Bone marrow (tissue), 2 donors: ENCODE measurements at places on chromosomes 3 and 15.

DNA sequence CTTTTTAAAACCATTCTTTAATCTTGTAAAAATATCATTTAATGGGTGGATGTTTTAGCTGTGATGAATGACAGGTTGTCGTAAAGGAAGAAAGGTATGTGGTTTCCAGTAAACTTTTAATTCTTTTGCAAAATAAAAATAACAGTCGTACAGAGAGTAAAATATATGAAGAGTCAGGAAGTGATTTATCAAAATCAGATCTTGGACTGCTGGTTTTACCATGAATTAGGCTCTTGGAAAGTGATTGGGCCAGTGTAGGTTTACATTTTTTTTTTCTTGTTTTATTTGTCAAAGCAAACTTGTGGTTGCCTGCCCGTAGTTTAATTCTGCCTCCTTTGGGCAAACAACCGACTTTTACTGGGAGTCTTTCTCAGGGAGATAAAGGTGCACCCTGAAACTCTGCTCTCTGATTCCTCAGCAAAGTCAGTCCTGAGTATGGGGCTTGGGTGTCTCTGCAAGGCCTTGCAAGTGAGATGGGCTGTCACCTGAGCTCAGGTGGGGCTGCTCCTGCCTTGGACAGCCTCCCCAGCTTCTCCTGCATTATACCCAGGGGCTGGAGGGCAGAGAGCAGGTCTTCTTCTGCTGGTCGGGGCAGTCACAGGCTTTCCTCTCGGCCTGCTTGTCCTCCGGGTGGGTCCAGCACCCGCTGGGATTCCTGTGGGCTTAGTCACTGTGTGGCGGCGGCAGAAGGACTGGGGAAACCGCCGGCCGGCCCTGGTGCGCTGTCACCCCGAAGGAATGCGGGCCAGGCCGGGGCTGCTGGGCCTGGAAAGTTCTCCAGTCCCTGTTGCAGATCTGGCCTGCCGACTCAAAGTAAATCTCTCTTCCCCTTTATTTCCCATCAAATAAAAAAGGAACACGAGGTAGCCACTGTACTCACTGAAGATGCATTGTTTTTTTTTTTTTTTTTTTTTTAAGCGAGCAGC is 79.0 kb downstream of the IGF1R start:
- no peak for DNase-seq

GRCh38 chr3:62723166-62723913 is 151.9 kb downstream of the CADPS start:
- DNase-seq: no peak

DNA sequence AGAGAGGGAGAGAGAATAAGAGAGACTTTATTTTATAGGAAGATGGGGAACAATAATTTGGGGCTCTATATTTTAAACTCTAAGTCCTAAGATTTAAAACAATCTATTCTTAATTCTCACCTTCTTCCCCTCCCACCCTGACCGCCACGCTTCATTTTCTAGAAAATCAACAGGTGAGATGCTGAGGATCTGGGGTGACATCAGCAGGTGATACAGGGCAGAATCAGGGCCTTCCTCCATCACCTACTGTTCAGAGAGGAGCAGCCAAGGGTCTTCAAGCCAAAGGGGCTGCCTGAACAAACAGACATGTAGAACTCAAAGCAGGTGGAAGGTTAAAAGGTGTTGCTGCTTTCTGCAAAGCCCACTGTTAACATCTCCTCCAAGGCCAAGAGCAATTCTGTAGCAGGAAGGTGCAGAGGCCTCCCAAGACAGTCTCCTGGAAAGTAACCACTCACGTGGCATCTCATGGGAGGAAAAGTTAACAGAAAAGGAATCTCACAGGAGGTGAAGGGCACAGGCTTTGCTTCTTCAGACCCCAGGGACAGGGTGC is 183.6 kb upstream of the TLE3 start:
- no peak for DNase-seq

DNA sequence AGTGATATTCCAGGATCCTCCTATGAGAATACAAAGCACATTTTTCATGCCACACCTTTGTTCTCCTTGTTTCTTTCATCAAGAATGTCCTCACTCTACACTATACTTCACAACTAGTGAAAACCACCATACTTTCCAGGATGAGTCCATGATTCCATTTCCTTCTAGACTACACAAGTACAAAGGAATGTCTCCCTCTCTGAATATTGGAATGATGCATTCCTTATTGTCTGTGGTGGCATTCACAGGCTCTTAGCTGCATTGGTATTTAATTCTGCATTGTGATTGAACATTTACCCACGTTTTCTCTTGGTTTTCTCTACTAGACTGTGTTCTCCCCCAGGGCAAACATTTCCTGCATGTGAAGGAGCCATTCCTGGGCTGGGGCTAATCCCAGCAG is 217.5 kb downstream of the RAP2B start:
- no peak for DNase-seq

DNA sequence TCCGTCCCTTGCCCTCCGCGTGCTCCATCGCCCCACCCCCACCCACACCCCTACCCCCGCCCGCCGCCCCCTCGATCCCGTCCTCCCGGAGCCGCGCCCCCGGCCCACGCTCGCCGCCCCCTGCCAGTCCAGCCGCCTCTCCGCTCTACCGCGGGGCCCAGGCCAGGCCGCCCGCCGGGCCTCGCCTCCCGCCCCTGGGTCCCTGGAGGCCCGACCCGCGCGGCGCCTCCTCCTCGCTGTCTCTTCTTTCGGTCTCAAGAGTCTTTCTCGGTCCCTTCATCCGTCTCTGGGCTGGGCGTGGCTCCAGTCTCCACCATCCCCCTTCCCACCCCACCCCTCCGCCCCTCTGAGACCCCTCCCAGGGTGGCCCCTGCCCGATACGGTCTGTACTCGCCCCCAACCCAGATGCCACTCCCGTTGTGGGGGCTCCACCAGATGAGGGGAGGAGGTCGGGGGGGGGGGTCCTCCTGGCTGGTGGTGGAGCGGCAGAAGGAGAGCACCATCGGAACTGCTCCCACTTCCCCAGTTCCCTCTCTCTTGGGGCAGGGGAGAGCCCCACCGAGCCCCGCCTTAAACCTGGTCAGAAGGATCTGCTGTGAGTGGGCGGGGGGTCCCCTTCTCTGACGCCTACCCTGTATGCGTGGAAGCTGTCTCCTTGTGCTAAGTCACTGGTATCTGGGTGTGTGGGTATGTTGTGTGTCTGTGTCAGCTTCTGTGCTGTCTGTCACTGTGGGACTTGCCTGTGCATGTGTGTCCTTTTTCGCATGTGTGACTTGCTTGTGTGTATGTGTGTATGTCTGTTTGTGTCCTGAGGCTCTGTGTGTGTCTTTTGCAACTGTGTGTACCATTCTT is 1.0 kb downstream of the PRKCD start:
- peak; percentile 42 for DNase-seq

DNA sequence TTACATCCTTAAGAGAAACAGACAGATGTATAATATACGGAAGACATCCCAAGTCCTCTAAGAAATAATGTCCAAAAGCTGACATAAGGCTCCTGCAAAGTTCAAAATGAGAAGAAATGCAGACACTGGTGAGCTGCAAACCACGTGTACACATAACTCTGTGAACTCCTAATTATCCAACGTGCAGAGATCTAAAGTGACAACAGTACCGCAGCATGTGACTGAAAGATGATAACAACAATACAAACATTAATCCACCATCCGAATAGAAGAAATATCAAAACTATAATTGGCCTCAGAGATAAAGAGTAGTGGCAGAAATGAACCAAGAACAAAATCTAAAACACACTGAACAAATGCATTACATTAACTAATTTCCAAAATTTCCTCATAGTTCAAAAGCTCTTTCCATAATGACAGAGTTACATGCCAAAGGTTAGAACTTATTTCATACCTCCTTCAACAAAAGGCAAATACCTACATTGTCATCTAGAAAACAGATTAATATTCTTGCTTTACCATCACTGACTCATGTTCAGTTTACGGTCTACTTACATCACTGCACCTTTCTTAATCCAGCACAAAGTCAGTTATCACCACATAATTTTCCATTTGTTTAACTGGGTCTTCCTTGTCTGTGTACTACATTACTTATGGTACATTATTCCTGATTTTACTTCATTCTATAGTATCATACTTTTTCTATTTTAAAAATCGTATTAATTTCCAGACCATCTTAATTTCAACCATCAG is 2.2 kb downstream of the PDCD10 start:
- DNase-seq: no peak

GRCh38 chr3:182364723-182365650 is 428.3 kb upstream of the ATP11B start:
- no peak for DNase-seq

GRCh38 chr3:144645300-144645699 is 673.7 kb downstream of the DIPK2A start:
- DNase-seq: no peak

DNA sequence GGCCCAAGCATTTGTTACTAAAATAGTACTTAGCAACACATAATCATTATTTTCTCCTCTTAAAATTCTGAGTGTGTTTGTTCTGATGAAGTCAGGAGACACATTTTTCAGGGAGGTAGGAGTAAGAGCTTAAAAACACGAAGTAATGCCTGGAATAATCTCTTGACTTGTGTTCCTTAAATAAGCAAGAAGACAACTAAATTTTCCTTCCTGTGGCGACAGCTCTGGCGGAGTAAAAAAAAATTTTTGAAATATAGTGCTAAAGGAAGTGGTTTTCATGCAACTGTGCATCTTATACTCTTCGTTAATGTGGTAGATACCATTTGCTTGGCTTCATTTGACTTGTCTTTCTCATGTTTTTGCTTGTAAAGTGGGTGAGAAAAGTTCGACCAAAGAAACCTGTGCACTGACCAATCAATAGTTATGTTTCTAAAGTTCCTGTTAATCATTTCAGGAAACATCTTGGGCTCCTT is 11.1 kb upstream of the MBNL1 start:
- DNase-seq: no peak

GRCh38 chr3:156483426-156483825 is 71.5 kb downstream of the SSR3 start:
- no peak for DNase-seq

DNA sequence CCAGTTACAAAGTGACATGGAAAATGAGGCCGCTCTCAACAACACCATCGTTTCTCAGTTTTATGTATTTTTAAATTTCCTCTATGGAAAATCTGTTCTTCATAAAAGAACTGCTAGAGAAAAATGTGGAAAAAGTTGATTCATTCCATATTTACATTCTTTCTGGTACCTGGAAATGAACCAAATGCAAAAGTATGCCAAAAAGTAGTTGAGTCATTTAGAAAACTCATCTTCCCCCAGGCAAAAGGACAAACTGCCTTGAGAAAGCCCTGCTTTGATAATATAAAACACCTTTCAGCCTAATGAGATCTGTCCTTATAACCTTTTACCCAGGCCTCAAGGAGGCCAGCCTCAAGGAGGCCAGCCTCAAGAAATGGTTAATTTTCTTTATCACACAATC is 283.0 kb upstream of the VEPH1 start:
- DNase-seq: no peak

DNA sequence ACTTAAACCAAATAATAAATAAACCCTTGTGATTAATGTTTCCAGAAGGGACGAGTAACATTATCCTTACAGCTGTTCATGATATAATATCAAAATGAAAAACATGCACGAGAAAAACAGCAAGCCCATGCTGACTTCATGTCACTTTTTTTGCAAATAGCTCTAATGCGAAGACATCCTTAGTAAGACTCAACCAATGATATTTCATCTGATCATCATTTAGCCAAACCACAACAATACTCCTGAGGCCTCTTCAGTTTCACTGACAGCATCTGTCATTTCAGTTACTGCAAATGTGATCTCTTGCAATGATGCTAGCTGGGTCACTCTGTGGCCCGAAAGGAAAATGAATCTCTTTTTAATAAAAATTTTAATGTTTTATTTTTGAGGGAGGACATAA is 74.0 kb downstream of the POLR2M start:
- no peak for DNase-seq

DNA sequence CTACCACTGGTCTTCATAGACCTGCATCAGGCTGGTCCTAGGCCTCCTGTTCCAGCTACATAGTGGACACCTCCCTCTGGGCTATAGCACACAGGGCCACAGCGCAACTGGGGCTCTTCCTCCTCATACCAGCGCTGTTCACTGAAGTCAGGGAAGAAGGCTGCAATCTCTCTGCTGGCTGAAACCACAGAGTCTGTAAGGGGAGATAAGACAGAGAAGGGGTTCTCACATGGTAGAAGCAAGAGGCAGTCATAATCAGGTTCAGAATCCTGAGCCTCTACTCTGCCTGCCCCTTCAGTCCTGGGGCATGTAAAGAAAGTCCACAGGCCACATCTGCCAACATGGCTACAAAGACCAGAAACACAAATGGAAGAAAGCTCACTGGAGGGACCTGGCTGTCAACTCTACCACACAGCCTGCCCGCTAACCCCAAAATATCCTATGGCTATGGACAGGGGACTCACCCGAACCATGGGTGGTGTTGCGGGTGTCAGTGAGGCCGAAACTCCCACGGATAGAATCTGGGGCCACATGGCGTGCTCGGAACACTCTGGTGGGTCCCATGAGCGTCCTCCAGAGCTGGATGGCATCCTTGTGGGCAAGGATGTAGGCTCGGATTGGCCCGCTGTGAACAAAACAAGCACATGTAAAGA is 38.7 kb downstream of the SPINK8 start:
- no peak for DNase-seq

DNA sequence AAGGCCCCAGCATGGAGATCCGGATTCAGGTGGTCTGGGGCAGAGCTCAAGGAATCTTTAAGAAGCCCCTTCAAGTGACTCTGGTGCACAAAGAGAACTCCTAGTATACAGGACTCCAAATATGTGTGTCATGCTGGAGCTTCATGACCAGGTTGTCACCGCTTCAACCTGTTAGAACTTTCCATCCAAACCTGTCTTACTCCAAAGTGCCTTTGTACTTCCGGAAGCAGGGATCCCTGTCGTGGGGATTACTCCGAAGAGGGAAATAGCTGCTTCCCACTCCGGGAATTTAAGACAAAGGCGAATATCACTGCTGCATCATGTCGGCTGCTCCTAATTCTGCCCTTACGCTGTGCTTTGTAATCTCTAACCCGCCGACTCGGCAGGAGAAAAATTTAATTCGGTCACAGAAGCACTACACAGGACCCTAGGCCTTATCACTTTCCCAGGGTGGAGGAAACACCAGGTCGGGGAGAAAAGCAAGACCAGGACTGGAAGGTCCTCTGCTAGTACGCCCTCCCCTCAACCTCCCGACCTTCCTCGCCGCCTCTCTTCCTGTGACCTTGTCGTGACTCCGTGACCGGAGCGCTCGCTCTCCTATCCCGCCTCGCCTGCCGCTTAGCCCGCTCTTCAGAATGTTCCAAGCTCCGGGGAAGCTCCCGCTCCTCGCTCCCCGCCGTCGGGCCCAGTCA is 730 bp downstream of the HIGD1A start:
- no peak for DNase-seq
